Neural progenitor cell (in vitro differentiated cells): ENCODE measurements at places on chromosomes 12 and 14.

DNA sequence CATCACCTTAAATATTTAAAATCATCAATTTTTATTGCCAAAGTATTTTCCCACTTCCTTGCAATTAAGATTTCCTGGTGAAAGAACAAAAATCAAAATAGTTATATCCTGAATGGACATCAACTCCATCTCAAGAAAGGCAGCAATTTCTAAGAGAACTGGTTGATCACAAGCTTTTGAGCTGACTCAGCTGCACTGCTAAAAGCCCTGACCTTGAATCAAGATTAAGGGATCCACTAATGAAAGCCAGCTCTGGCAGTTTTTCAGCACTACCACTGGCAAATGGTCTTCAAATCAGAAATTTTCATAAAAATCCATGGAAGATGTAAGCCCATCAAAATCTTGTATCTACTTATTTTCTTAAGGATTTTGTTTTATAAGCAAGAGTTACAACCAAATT, 123.4 kb downstream of the SLC6A15 start:
- no peak for DNase-seq

- no peak for DNase-seq
Measured at GRCh38 chr12:132078190-132078589, 65.9 kb downstream of the DDX51 start.

DNA sequence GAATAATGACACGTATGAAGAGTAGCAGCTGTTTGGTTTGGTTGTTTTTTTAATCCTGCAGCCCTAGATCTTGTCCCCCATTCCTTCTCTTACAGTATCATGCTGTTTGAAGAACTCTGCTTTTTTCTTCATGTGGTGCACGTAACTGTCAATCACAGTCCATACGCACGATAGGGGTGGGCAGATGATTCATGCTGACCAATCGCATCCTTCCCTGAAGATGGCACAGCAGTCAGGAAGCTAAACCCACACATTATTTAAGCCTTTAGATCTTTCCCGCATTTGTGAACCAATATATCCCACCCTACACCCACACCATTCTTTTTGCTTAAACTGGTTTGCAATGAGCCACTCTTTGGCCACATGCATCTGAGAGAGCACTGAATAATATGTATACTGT, 158.9 kb upstream of the PLEKHA5 start:
- DNase-seq = no peak

DNA sequence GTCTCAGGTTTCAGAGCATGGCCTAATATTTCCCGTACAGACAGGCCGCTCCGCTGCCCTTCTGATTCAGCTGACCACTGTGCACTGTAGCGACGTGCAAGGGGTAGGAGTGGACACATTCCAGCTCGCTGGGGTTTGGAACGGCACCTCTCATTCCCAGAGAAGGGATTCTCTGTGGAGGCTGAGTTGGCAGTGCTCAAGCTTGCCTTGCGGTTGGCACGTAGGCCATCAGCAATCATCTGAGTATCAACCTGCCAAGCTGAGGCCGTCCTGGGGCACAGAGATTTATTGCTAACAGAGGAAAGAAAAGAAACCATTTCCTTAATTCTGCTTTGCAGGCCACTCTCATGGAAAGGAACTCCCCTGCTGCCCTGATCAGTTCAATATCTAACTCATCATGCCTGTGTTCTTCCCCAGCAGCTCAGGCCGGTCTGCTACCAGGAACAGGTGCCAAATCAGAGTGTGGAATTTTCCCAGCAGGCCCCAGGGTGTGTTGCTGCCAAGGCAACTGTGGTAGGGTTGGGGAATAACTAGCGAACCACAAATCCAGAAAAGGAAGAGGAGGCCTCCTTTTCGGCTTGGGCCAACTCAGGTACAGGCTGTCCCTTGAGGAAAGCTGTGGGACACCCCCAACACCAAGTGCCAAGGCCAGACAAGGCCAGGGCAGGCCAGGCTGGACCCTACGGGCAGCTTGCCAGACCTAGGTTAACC, 92.5 kb downstream of the SSPN start:
- no peak for DNase-seq

- DNase-seq = peak; percentile 39
Measured at GRCh38 chr12:113194971-113195391, 9.5 kb downstream of the RITA1 start.

- no peak for DNase-seq
Measured at GRCh38 chr14:94045563-94046345, 19.6 kb downstream of the OTUB2 start.

DNA sequence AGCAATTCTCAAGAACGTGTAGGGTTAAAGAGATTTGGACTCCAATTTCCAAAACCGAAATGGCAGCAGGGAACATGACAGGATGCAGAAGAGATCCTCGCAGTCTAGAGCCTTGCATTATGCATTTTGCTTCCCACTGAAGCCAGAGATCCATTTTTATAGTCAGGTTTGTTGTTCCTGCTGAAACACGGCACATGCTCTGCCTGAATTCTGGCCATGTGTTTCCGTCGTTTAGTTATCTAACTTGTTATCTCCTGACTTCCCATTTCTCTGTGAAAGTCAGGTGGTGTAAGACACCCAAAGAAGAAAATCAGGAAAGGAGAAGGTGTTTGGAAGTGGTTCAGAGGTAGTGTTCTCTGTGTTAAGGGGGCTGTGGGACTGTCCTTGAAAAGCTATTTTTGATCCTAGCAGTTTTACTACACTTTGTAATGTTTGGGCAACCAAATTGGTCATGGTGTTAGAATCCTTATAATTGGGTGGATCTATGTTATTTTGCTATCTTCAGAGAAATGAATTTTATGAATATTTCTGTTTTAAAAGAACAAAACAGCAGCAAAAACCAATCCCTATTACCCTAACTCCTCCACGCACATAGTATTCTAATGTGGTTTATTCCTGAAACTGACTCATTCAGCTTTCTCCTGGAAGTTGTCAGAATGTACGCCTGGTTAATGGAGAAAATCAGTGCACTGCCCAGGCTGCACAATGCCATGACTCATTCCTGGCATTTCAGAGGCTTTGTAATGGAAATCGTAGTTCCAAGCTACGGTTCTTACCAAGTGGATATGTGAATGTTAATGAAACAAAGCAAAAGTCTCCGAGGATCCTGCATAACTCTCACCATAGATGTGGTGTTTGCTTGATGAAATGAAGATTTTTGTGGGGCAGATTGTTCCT, 110.1 kb downstream of the SAMD4A start:
- peak; percentile 78 for DNase-seq

DNA sequence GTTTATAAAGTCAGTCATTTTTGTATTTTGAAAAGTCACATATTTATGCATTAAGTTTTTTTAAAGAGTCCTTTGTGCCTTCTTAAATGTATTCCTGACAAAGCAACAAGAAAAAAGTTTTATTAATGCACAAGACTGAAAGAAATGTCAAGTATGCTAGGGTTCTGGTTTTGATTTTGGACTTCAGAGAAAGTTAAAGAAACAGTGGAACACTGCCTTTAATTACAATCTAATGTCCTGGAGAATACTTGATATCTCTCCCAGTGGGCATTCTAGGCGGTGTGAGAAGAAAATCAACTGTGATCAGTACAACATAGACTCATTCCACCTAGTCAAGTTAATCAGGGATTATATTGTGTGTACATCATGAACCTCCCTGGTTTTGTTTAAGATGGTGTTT, 49.9 kb downstream of the PRICKLE1 start:
- no peak for DNase-seq

DNA sequence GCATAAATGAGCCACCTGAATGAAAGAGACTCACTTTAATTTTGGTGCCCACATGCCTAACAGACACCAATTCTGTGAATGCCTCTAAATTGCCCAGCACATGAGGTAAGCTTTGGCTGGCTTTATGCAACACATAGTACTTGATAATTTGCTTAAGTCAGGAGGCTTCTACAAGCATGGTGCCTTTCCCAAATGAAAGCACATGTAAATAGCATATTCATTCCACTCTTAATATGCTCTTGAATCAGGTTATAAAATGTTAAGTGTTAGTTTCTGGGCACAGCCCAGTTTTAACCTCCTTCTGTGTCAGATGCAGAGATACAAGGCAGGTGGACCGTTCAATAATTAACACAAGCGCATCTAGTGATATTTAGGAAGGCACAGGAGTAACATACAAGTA, 15.6 kb downstream of the TMCC3 start:
- DNase-seq = no peak

GRCh38 chr12:124464062-124464461, 103.3 kb downstream of the NCOR2 start:
- DNase-seq = no peak

- peak; percentile 36 for DNase-seq
Measured at GRCh38 chr12:3269594-3269993, 192.4 kb downstream of the TSPAN9 start.

GRCh38 chr12:54033106-54033979, 493 bp downstream of the HOXC5 start:
- DNase-seq = peak; percentile 56

DNA sequence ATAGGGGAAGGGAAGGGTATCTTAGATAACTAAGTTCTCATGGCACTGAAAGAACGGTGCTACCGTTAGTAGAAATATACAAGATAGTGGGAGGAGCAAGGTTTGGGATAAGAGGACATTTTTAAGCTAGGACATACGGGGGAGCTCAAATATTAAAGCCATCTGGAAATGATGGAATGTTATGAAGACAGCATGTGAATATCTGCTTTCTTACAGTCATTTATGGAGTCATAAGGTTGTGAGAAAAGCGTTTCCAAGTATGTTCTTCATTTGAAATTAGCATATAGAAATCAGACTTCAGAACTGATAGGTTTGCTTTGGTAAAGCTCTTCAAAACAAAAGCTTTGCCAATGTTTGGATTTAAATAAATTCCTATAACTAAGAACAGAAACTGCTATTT, 62.3 kb downstream of the OTOGL start:
- no peak for DNase-seq
